ENCODE measurements at places on chromosomes 4 and X. TPM values are rescaled to one million over a fixed set of nuclear protein-coding genes. Genes with fewer than 3 reads are reported as not detected.
A peak's percentile ranks its signal among the peaks of the same experiment; 100 is the strongest.

Gene ATP2B3
- not detected for total RNA-seq

- H3K27me3 ChIP-seq, result no peaks in the 10 kb centered on the region
- H3K4me3 ChIP-seq, result peak overlapping the region; percentile 87
- H3K36me3 ChIP-seq, result peaks cover under 1% of the 10 kb centered on the region
- peak overlapping the region; percentile 56 for H3K27ac ChIP-seq
- no peak for DNase-seq
These were observed 1.8 kb upstream of the RENBP start for GRCh38 chrX:153945956-153946943.

Gene PASD1
- total RNA-seq, result not detected

Gene PPP1R2C
- total RNA-seq, result not detected

- no peaks in the 10 kb centered on the region for H3K36me3 ChIP-seq
- H3K27me3 ChIP-seq, result no peaks in the 10 kb centered on the region
- no peak overlapping the region for H3K4me3 ChIP-seq
- no peak for DNase-seq
These were observed 31.3 kb upstream of the ANAPC4 start for GRCh38 chr4:25345744-25346143.

Gene DOK7
- total RNA-seq, result not detected

DNA sequence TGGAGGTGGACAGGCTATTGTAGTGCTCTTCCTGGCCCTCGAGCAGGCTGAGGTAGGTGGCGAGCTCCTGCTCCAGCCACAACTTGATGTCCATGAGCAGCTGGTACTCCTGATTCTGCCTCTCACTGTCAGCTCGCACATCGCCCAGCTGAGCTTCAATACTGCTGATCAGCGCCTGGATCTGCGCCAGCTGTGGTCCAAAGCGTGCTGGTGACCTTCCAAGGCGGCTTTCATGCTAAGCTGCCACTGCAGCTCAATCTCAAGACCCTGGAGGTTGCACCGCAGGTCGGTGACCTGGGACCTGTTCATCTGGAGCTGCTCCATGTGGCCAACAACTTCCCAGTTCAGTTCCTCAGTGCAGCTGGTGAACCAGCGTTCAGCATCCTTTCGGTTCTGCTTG, 31.2 kb downstream of the LRIT3 start:
- no peak overlapping the region for H3K4me3 ChIP-seq
- no peak for DNase-seq
- no peaks in the 10 kb centered on the region for H3K36me3 ChIP-seq
- H3K27ac ChIP-seq, result no peak overlapping the region
- H3K27me3 ChIP-seq, result peaks cover 12% of the 10 kb centered on the region
- no peaks in the 10 kb centered on the region for H3K4me1 ChIP-seq

Gene SLC16A2
- total RNA-seq, result 0.65 TPM

DNA sequence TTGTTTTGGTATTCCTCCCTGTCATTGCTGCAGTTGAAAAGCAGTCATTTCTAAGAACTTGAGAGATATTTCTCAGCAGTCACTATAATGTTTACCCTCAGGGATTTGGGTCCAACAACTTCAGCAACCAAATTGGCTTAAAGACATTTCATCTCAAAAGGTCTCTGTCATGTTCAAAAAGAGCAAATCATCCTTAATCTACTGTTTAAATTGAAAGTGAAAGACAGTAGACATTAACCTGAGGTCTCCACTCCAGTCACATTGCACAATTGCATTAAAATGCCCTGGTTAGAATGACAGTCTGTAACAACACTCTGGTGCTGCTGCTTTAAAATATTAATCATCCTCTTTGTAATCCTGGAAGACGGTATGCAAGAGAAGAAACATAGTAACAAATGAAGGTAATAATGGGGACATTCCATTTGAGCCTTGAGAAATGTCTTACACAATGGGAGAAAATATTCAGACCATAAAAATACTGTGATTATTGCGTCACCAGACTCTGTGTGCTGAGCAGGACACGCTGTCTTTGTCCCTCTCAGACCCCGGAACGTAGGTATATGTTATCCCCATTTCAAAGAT, 90.2 kb upstream of the UNC5C start:
- no peak overlapping the region for H3K27ac ChIP-seq
- no peaks in the 10 kb centered on the region for H3K4me1 ChIP-seq
- H3K27me3 ChIP-seq, result peaks cover 6% of the 10 kb centered on the region
- H3K36me3 ChIP-seq, result no peaks in the 10 kb centered on the region
- H3K4me3 ChIP-seq, result no peak overlapping the region

Gene TNIP3
- 0.29 TPM for total RNA-seq

GRCh38 chr4:184824081-184824775, 1.5 kb downstream of the ACSL1 start:
- H3K4me3 ChIP-seq, result peak overlapping the region; percentile 84
- no peaks in the 10 kb centered on the region for H3K27me3 ChIP-seq
- no peak for DNase-seq
- H3K36me3 ChIP-seq, result no peaks in the 10 kb centered on the region

- no peak for DNase-seq
- no peaks in the 10 kb centered on the region for H3K27me3 ChIP-seq
- H3K4me3 ChIP-seq, result no peak overlapping the region
These were observed 42.3 kb upstream of the HMX1 start for GRCh38 chr4:8913858-8914460.

DNA sequence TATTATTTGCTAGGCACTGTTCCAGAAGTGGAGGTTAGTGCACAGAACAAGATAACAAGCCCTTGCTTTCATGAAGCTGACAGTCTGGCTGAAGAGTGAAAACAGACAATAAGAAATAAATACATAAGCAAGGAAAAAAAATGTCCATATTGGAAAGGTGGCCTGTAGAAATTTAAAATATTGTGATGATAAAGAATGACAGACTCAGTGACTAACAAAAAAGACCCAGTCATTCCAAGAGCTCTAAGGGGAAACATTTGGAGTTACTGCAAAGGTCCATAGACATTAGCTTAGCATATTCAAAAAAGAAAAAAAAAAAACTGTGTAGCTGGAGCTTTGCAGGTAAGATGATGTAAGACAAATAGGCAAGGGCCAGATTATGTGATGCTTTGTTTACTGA, 1.0 kb upstream of the ANTXR2 start:
- H3K27ac ChIP-seq, result peak overlapping the region; percentile 74
- DNase-seq, result no peak
- H3K4me3 ChIP-seq, result peak overlapping the region; percentile 97
- H3K36me3 ChIP-seq, result peaks cover 5% of the 10 kb centered on the region

Gene LRAT
- total RNA-seq, result not detected

DNA sequence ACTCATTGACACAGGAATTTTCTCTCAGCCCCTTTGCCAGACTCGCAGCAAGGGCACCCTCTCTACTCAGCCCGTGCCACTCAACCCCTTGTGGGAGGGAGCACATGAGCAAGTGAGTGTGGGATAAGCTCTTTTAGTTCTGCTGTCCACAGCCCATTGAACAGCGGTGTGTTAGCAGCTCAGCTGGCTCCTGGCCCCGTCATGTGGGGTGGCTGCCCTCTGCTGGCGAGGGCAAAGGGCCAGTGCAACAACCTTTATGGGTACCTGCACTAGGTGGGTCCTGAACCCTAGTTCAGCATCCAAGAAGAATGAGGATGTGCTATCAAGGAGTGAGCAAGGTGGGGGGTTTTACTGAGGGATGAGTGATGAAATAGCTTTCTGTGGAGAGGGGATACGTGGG, 85.0 kb upstream of the ZNF81 start:
- H3K27me3 ChIP-seq, result no peaks in the 10 kb centered on the region
- H3K27ac ChIP-seq, result no peak overlapping the region
- peak; percentile 4 for DNase-seq
- H3K4me1 ChIP-seq, result no peaks in the 10 kb centered on the region
- H3K36me3 ChIP-seq, result no peaks in the 10 kb centered on the region

Gene NEIL3
- total RNA-seq, result not detected

- no peaks in the 10 kb centered on the region for H3K36me3 ChIP-seq
- no peak overlapping the region for H3K27ac ChIP-seq
- H3K4me3 ChIP-seq, result no peak overlapping the region
- DNase-seq, result no peak
These were observed 103.4 kb downstream of the ARSF start for GRCh38 chrX:3144651-3145050.

Gene TCEAL9
- 1.3 TPM for total RNA-seq

Gene GPR173
- 0.16 TPM for total RNA-seq

Gene ANTXR2
- 19.3 TPM for total RNA-seq

Gene OCRL
- total RNA-seq, result 3.1 TPM

Gene YY2
- total RNA-seq, result 2.1 TPM

GRCh38 chrX:53190363-53190960, 34.5 kb downstream of the KDM5C start:
- no peaks in the 10 kb centered on the region for H3K4me1 ChIP-seq
- peak overlapping the region; percentile 56 for H3K27ac ChIP-seq
- DNase-seq, result no peak
- H3K4me3 ChIP-seq, result no peak overlapping the region
- H3K36me3 ChIP-seq, result no peaks in the 10 kb centered on the region

Gene HAND2
- total RNA-seq, result not detected

Gene VEGFD
- not detected for total RNA-seq

GRCh38 chrX:39688576-39689375, 409.0 kb downstream of the BCOR start:
- H3K4me1 ChIP-seq, result no peaks in the 10 kb centered on the region
- H3K36me3 ChIP-seq, result no peaks in the 10 kb centered on the region
- no peak overlapping the region for H3K27ac ChIP-seq
- DNase-seq, result no peak
- peaks cover 4% of the 10 kb centered on the region for H3K27me3 ChIP-seq
- H3K4me3 ChIP-seq, result peak overlapping the region; percentile 31

GRCh38 chrX:54066841-54067240, 22.6 kb upstream of the PHF8 start:
- H3K4me1 ChIP-seq, result no peaks in the 10 kb centered on the region
- H3K36me3 ChIP-seq, result no peaks in the 10 kb centered on the region
- H3K4me3 ChIP-seq, result no peak overlapping the region
- DNase-seq, result no peak
- no peak overlapping the region for H3K27ac ChIP-seq
- no peaks in the 10 kb centered on the region for H3K27me3 ChIP-seq

GRCh38 chr4:92421920-92422319, 118.2 kb downstream of the GRID2 start:
- no peaks in the 10 kb centered on the region for H3K4me1 ChIP-seq
- H3K27ac ChIP-seq, result no peak overlapping the region
- no peak overlapping the region for H3K4me3 ChIP-seq
- H3K36me3 ChIP-seq, result no peaks in the 10 kb centered on the region
- no peak for DNase-seq

DNA sequence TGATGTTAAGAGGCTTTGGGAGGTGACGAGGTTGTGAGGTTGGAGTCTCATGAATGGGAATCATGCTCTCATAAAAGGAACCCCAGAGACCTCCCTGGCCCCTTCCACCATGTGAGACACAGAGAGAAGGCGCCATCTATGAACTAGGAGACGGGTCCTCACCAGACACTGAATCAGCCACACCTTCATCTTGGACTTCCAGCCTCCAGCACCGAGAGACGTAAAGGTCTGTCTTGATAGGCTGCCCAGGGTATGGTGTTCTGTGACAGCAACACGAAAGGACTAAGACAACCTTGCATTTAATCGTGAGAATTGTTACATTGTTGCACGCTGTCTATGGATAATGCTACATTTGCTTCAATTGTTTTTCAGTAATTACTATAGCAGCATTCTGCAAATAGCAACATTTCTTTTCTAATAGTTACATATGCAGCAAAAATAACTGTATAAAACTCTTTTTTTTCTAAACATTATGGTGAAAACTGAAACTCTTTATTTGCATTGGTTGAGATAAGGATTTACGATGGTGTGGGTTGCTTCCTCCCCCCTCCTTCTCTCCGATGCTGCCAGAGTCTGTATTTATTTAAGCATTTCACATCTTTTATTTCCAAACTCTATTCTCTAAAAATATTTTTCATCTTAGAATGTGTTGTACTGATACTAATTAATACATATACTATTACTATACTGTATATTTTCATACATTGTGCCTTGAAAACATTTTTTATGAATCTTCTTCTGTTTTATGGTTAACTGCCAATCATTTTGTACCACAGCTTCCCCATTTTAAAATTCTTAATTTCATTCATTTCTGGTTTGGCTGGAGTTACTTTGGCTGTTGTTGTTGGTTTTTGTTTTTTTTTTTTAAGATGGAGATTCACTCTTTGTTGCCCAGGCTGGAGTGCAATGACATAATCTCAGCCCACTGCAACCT, 26.4 kb upstream of the AKAP17A start:
- no peak overlapping the region for H3K4me3 ChIP-seq
- no peaks in the 10 kb centered on the region for H3K27me3 ChIP-seq
- H3K27ac ChIP-seq, result no peak overlapping the region
- no peak for DNase-seq
- peaks cover 48% of the 10 kb centered on the region for H3K4me1 ChIP-seq

DNA sequence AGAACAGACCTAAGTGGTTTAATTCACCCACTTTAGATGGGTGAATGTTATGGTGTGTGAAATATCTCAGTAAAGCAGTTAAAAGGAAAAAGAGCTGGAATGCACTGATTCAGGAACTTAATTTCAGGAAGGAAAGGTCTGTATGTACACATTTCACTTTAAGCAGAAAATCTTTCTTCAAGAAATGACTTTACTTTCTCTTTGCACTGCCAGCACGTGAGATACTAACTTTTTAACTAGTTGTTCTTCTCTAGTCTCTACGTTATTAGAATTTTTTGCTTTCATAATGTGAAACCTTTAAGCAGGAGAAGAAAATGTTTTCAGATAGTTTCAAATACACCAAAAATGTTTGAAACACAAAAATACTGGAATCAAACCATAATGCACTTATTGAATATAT, 18.8 kb downstream of the C4orf46 start:
- no peak for DNase-seq
- H3K4me3 ChIP-seq, result peak overlapping the region; percentile 36
- H3K27me3 ChIP-seq, result no peaks in the 10 kb centered on the region
- H3K27ac ChIP-seq, result no peak overlapping the region

Gene CLCN3
- 32.8 TPM for total RNA-seq

GRCh38 chrX:28649541-28649940, 62.3 kb downstream of the IL1RAPL1 start:
- no peaks in the 10 kb centered on the region for H3K4me1 ChIP-seq
- no peak overlapping the region for H3K4me3 ChIP-seq
- H3K27me3 ChIP-seq, result no peaks in the 10 kb centered on the region
- DNase-seq, result no peak
- no peak overlapping the region for H3K27ac ChIP-seq

- H3K27ac ChIP-seq, result no peak overlapping the region
- DNase-seq, result no peak
- peaks cover 7% of the 10 kb centered on the region for H3K36me3 ChIP-seq
- H3K4me1 ChIP-seq, result no peaks in the 10 kb centered on the region
- no peak overlapping the region for H3K4me3 ChIP-seq
- peaks cover 5% of the 10 kb centered on the region for H3K27me3 ChIP-seq
These were observed 238.4 kb upstream of the PSAPL1 start for GRCh38 chr4:7673121-7673520.

DNA sequence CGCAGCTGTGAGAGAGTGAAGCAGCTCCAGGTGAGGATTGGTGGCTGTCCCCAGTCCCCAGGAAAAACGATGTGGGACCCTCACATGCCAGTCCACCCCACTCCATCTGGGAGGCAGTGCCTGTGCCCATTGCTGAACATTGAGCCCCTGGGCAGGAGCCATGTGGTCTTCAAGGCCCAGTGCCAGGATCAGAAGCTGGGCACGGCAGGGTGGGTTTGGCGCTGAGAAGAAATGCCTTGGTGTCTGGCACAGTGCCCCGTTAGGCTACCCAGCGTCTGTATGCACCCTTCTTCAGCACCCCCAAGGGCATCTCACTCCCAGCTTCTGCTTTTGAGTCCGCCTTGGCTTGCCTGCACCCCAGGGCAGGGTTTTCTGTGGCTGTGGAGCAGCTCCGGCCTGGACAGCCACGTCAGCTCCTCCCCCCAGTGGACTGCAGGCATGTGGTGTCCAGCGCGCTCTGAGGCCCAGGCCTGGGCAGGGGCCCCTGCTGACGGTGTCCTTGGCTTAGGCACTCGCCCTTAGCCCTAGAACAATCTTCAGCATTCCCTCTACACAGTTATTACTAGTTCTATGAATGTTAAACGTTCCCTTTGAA, 28.6 kb downstream of the RGS12 start:
- H3K27me3 ChIP-seq, result no peaks in the 10 kb centered on the region
- H3K36me3 ChIP-seq, result peaks cover 10% of the 10 kb centered on the region
- H3K4me3 ChIP-seq, result no peak overlapping the region
- H3K4me1 ChIP-seq, result no peaks in the 10 kb centered on the region

Gene ZNF718
- total RNA-seq, result 19.4 TPM
